Epithelial cell of prostate (primary cell): ENCODE measurements at places on chromosomes 3 and 15.

GRCh38 chr15:62071711-62072308 lies 5.0 kb downstream of the C2CD4A start:
- no peak for DNase-seq

DNA sequence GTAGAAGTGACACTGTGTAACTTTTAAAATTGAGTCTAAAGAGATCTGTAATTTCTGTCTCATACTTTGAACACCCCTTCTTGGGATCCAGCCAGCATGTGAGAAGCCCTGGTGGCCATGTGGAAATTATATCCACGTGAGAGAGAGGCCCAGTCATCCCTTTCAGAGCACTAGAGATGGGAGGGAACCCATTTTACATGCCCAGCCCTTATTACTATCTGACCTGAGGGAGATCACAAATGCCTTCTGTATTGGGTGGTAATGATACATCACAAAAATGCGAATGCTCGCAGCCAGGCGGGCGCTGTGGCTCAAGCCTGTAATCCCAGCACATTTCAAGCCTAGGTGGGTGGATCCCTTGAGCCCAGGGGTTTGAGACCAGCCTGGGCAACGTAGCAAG lies 27.3 kb upstream of the TRAK1 start:
- DNase-seq, result no peak

DNA sequence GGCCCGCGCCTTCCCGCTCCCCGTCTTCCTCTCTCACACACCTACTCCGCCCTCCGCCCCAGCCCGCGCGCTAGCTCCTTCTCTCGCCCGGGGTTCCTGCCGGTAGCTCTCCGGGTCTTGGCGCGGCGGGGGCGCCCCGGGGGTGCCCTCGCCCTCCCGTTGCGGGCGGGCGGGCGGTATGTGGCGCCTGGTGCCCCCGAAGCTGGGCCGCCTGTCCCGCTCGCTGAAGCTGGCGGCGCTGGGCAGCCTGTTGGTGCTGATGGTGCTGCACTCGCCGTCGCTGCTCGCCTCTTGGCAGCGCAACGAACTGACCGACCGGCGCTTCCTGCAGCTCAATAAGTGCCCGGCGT lies 507 bp downstream of the DIPK2A start:
- no peak for DNase-seq

DNA sequence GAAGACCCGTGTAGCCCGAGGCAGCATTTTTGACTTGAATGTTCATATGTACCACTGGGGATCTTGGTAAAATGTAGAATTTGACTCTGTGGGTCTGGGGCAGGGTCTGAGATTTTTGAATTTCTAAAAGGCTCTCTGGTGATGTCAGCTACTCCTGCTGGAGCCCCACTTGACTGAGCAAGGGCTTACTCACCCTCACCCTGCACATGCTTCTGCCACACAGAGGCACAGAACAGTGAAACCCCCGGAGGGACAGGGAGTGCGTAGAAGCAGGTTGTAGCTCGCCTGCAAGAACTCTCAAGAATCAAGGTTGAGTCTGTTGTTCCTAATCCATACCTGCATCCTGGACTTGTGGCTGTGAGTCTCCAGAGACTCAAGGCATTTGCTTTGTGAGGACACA lies 41.1 kb downstream of the SLCO3A1 start:
- peak; percentile 96 for DNase-seq

- peak; percentile 31 for DNase-seq
These were observed 124.2 kb downstream of the IMPG2 start for GRCh38 chr3:101195951-101196713.

- peak; percentile 41 for DNase-seq
These were observed 89.4 kb upstream of the CDAN1 start for GRCh38 chr15:42826251-42826890.

DNA sequence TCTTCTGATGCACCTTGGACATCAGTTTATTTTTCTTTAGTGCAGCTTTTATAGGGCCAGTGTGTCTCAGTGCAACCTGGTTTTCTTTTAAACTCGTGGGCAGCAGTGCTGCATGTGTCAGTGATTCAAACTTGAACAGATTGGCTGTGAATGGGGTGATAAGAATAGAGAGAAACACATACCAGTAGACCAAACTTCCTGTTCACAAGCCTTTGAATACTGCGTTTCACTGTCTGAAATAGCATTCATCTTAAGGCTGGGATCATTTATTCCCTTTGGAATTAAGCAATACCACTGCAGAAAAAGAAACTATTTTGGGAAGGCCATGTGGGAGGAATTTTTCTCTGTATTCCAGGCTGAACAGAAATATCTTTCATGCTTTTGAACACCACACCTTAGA lies 51.7 kb downstream of the PHLDB2 start:
- no peak for DNase-seq

DNA sequence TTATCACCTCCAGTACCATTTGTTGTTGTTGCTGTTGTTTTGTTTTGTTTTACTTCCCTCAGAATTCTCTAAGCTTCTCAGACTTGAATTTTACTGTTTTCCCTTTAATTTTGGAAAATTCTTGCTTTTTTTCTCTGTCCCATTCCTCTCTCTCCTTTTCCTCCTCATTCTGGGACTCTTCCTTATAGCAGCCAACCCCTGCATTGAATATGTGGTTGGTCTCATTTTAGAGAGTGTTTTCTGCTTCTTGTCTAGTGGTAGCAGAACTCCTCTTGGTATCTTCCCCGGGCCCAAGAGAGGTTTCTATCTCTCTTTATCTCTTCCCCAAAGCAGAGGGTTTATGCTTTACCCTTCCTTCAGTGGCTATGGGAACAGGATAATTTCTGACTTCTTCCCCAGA lies 113.6 kb downstream of the SPATA16 start:
- DNase-seq, result no peak

GRCh38 chr15:40244961-40245523 lies 6.2 kb downstream of the PAK6 start:
- no peak for DNase-seq

DNA sequence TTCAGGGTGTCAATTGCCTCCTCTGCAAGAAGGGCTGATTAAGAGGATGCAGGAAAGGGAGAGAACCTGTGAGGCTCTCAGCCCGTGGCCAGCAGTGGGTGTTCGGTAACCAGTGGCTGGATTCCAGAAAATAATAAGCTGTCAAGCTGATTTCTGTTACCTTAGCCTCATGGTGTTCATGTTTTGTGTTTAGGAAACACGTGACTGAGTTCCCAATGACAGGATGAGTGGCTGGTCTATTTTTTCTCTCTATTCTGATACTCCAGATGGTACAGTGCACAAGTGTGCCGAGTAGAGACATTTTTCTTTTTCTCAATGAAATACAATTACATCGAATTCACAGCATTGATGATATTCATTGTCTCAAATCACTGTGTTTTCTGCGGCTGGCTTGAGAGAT lies 43.6 kb downstream of the EDEM1 start:
- DNase-seq, result no peak

DNA sequence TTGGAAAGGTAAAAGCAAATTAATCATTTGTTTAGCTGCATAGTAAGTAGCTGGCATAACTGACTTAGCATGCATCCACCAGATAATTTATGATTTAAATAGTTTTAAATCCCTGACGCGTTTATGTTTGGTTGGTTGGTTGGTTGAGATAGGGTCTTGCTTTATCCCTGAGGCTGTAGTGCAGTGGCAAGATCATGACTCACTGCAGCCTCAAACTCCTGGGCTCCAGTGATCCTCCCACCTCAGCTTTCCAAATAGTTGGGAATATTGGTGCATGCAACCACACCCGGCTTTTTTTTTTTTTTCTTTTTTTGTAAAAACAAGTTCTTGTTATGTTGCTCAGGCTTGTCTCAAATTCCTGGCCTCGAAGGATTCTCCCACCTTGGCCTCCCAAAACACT lies 263.4 kb downstream of the MCTP2 start:
- DNase-seq, result no peak

- no peak for DNase-seq
These were observed 21.0 kb upstream of the PSTPIP1 start for GRCh38 chr15:76973906-76974305.

DNA sequence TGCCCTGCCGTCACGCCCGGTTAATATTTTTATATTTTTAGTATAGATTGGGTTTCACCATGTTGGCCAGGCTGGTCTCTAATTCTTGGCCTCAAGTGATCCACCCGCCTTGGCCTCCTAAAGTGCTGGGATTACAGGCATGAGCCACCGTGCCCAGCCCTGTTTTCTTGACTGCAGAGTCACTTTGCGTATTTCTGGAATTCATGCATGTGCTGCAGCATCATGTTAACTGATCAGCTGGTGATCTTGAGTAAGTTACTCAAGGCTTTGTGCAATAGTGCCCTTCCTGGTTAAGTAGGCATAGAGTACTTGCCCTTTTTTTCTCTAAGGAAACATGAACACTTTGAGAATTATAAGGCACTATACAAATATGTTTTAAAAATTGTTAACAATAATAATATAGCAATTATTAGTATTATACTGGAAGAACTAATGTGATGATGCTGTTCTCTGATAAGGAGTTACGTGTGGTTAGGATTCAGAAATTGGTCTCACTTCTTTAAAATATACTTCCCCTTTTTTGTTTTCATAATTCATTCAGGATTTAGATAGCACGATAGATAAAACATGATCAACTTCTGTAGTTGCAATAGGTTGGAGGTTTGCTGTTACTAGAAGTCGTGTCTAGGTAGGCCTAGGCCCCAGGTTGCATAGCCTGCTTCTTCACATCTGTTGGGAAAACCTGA lies 33.6 kb downstream of the GPR171 start:
- no peak for DNase-seq

DNA sequence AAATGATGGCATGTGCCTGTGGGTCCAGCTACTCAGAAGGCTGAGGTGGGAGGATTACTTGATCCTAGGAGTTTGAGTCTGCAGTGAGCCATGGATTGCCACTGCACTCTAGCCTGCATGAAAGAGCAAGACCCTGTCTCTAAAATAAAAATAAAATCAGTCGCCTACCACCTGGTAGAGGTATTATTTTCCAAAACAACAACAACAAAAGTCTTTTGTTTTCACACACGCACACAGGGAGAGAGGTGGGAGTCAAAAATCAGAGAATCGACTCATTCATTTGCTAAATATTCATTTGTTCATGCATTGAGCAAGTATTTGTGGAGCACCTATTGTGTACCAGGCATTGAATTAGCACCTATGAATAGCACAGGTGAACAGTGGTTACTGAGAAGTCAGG lies 218.1 kb downstream of the LRTM1 start:
- DNase-seq, result no peak

DNA sequence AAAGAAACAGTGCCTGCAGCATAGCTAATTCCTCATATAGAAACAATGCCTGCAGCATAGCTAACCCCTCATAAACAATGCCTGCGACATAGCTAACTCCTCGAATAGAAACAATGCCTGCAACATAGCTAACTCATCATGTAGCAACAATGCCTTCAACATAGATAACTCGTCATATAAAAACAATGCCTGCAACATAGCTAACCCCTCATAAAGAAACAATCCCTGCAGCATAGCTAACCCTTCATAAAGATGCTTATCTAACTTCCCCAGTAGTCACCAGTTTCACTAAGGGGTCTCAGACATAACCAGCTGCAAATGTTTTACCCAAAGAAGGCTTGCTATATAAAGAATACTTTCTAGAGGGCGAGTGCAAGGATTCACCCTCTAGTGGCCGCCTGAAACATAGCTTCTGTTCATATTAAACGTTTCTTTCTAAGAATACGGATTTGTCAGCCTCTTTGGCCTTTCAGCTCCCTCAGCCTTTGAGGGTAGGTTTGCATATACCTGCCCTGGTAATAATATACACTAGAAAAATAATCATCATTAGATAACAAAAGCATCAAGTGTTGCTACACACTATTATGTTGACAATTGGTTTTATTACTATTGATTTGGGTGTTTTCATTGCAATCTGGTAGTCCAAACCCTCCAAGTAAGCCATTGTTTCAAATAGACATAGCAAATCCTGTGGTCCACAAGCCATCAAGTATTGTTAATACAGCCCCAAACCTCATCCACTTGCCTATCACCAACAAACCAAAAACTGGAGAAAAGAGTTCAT lies 44.4 kb upstream of the FAN1 start:
- no peak for DNase-seq

DNA sequence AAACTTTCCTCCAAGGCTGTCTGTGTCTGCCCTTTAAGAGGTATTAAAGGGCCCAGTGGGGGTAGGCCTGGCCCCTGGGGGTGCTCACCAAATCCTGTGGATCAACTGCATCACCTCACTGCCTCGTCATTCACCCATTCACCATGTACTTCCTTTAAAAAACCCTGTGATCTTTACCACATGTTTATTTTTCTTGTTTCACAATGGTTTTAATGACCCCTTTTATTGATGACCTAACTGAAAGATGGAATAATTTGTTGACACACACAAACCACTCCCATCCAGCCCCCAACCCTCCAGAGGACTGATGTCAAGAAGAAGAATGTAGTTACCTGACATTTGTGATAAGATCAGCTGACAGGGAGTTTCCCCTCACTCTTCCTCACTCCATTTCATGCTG lies 40.8 kb downstream of the KCNAB1 start:
- DNase-seq, result no peak

GRCh38 chr15:99630607-99631131 lies 64.9 kb downstream of the MEF2A start:
- DNase-seq, result no peak

GRCh38 chr15:49842031-49842730 lies 221.3 kb downstream of the DTWD1 start:
- DNase-seq, result no peak

GRCh38 chr3:101312545-101312944 lies 7.8 kb downstream of the IMPG2 start:
- no peak for DNase-seq

- DNase-seq, result no peak
These were observed 80.1 kb downstream of the ST8SIA2 start for GRCh38 chr15:92473756-92474155.

DNA sequence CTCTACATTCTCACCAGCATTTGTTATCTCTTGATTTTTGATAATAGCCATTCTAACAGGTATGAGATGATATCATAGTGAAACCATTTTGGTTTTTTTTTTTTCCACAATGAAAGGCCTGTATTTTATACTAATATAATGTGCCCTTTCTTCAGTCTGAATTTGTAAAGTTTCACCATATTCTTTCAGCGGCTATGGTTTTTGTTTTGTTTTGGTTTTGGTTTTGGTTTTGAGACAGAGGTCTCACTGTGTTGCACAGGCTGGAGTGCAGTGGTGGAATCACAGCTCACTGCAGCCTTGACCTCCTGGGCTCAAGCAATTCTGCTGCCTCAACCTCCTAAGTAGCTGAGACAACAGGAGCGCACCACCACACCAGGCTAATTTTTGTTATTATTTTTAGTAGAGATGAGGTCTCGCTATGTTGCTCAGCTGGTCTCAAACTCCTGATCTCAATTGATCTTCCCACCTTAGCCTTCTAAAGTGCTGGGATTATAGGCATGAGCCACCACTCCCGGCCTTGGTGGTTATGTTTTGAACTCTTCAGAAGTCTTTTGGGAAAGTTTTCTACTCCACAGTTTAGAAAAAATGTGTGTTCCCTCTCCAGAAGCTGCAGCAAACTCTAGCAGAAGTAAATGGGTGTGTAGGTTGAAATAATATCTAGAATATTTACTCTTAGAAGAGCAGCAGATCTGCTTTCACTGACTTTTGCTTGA lies 110.2 kb upstream of the UMPS start:
- no peak for DNase-seq

- no peak for DNase-seq
These were observed 19.1 kb downstream of the KBTBD8 start for GRCh38 chr3:67017211-67017610.

GRCh38 chr3:155869691-155870090 lies 759 bp upstream of the GMPS start:
- no peak for DNase-seq
